ENCODE measurements at places on chromosomes 12 and 14.

- no peak for DNase-seq
Measured at GRCh38 chr12:127294651-127295210, 972.2 kb upstream of the TMEM132C start.

GRCh38 chr12:106304001-106304421 lies 1.5 kb downstream of the TCP11L2 start:
- no peak for DNase-seq

DNA sequence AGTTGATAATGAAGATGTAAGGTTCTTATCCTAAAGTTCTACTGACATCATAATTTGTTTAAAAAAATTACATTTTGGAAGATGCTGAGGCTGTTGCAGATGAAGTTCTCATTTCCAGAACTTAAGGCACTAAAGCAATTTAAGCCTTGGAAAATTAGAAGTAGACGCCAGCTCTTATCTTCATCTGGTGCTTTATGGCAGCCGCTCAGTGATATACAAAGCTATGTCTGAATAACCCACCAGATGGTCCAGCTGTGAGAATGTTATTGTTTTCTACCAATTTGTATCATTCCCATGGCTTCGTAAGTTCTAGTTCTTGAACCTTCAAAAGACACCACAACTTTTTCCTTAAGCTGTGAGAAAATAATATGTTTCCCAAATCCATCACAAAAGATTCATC lies 212.1 kb upstream of the ARID2 start:
- DNase-seq: no peak

- no peak for DNase-seq
Measured at GRCh38 chr12:8911606-8912268, 2.6 kb upstream of the PHC1 start.

- DNase-seq: no peak
Measured at GRCh38 chr12:23099604-23100003, 474.6 kb downstream of the ETNK1 start.

- no peak for DNase-seq
Measured at GRCh38 chr12:2154050-2154449, 101.3 kb downstream of the CACNA1C start.

GRCh38 chr14:104087505-104087904 lies 2.0 kb downstream of the ASPG start:
- DNase-seq: no peak

GRCh38 chr12:34390846-34391700 lies 368.8 kb downstream of the ALG10 start:
- no peak for DNase-seq

GRCh38 chr12:42588524-42589464 lies 752 bp downstream of the PRICKLE1 start:
- no peak for DNase-seq

DNA sequence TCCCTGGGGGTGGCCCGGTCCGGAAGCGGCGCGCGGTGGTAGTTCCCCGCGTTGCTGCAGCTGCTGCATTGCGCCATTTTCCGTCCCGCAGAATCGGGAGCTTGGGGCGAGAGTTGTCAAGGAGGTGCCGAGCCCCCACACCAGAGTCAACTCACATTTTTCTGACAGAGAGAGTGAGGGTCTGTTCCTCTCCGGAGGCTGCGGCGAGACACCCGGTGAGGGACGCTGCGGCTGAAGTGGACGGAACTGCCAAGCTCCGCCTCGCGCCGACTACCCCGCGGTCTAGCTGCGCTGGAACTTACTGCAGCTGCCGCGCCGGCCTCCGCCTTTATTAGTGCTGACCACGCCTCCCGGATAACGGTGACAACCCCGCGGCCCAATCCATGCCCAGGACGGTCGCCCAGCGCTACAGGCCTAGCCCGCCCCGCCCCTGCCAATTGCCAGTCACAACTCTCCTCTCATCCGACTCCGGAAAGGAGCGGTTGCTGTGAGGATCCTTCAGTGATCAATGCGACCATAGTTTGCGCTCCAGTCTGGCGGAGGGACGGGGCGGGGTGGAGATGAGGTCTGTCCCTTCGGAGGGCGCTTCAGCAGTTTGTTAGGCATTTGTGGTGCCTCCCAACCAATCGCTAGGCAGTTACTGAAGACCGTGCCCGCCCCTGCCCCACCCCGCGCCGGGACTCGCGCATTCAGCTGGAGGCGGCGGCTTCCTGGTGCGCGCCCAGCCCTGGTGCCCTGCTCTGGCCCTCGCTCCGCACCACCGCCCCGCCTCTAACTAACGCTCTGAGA lies at the start of gene VAMP1:
TSS of gene VAMP1 (minus strand) at position 303 of the 789 bp plus-strand sequence. CDS start at position 157, 146 bp downstream.
- peak; percentile 96 for DNase-seq

DNA sequence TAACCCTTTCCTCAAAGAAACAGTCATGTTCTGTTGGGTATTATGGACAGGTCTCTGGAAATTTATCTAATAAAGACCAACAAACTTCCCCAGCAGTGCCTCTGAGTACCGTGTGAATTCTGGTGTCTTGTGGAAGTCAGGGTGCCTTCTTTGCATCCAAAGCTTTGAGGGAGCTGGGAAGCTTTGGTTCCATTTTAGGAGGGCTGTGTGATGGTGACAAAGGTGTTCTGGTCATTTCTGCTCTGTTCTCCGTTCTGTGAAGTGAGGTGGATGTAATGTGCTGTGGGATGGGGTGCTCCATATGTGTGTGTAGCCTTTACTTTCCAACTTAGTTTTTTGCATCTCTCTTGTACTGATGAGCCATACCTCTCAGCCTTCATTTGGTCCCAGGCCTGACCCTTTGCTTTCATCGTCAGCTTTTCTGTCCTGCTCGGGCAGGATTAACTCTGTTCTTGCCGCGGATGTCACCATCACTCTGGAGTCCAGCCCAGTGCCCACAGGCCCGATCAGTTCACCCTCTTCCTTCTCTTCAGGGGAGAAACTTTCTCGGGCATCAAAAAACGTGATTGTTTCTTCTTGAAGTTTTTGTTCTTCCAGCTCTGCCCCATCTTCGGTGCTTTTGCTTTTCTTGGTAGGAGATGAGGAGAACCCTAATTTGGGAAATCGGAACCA lies 13.2 kb downstream of the PLD4 start:
- DNase-seq: no peak

GRCh38 chr14:58055497-58056010 lies 96.5 kb downstream of the ARMH4 start:
- no peak for DNase-seq

GRCh38 chr12:88579161-88579517 lies 1.1 kb downstream of the KITLG start:
- peak; percentile 35 for DNase-seq

DNA sequence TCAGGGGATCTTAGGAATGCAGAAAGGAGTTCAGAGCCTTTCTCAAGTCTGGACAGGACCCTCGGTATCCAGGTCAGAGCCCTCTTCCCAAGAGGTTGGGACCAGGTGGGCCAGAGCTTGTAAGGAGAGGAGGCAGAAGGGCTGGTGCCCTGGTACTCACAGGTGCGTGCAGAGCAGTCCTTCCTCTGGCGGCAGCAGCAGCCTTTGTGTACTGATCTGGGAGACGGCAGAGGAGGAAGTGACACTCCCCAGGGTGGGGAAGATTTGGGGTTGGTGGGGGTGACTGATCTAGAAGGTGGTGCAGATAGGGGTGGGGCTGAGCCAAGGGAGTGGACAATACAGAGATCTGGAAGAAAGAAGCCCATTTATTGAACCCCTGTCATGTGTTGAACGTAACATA lies at the start of gene ITGB7:
TSS of gene ITGB7 (minus strand) at position 210 of the 400 bp plus-strand sequence. CDS start 6,808 bp downstream, outside the sequence.
- DNase-seq: no peak

- no peak for DNase-seq
Measured at GRCh38 chr12:52212701-52213563, 20.1 kb upstream of the KRT7 start.

GRCh38 chr12:1309613-1310012 lies 284.8 kb downstream of the FBXL14 start:
- no peak for DNase-seq

- no peak for DNase-seq
Measured at GRCh38 chr14:58697266-58697929, 59.6 kb downstream of the DACT1 start.

DNA sequence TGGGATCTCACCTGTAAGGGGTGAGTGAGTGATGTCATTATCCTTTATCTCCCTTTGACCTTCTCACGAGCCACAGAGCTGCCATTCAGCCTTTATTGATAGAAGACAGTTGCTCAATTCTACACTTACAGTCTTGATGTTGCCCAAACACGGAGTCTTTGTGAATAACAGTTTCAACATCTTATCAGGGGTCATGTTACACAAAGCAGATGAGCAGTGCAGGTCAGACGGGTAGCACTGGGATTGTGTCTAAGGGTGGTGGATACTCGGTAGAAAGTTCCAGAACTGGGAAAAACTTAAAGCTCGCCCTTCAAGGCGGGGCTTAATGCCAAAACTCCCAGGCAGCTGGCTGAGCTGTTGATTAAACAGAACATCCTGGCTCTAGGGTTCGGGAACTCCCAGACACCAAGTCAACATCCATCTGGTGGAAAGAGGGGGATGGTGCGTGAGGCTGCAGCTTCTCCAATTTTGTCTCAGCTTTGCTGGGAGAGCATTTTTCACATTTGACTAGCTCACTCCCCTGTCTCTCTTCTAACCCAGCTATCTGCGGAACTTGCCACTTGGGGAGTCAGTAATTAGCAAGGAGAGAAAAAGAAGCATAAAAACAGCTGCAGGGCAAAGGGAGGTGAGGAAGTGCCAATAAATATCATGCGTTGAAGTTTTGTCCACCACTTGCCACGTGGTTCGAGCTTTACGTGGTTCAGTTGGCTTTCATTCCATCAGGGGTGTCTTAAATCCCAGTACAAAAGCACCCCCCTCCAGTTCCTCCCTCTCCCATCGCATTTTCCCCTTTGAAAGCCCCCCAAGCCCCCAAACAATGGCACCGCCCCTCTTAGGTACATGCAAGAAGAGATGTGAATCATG lies 31.0 kb downstream of the FOXN4 start:
- DNase-seq: peak; percentile 18

- DNase-seq: no peak
Measured at GRCh38 chr12:25052196-25052913, 103.5 kb upstream of the BCAT1 start.

GRCh38 chr12:48542300-48542928 lies 17.0 kb downstream of the OR8S1 start:
- peak; percentile 34 for DNase-seq

DNA sequence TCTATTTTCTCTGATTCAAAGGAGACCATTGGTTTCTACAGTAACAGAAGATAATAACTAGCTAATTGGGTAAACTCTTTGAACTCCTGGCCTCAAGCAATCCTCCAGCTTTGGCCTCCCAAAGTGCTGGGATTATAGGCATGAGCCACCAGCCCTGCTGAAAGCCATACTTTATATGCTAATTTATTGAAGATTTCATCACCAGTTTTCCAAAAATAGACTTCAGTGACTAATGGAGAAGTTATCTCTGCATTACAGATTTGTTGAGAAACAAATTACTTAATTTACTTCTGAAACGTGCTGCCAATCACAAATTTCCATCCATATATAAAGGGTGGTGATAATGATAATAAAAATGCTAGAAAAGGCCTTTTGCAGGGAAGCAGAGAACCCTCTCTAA lies 1758.1 kb upstream of the SEL1L start:
- no peak for DNase-seq

GRCh38 chr12:65832217-65832616 lies 7.9 kb downstream of the HMGA2 start:
- no peak for DNase-seq

- no peak for DNase-seq
Measured at GRCh38 chr14:61536661-61537562, 158.4 kb upstream of the HIF1A start.

GRCh38 chr14:104115131-104115600 lies 23.2 kb upstream of the KIF26A start:
- no peak for DNase-seq

- DNase-seq: no peak
Measured at GRCh38 chr12:7915661-7916403, 20.2 kb downstream of the SLC2A3 start.

DNA sequence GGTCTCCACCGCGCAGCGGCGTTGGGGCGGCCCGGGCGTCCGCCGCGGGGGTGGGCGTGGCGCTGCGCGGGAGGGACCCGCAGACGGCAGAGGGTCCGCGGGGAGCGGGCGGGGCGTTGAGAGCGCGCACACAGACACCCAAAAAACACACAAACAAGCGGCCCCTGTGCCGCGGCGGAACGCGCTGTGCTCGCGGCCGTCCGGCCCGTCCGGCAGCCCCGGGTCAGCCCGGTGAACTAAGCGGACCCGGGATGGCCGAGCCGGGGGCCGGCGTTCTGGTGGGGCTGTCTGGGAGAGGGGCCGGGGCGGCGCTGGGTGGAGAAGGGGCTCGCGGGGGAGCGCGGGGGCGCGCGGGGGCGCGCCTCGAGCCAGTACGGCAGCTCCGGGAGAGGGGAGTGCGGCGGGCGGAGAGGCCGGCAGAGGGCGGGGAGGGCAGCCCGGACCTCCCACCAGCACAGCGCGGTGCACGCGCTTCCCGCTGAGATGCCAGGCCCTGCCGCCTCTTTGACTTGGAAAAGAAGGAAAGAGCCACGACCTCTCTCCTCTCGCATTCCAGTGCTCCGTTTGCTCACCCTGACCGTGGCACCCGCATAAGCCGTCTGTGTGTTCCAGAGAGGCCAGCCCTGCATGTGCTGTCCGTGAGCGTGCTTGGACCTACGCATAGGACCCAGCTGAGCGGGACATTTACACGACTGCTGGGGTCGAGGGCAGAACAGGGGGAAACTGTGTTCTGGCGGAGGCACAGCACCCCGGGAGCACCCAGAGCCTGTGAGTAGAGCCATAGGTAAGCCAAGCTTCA lies 10.3 kb downstream of the SLC6A12 start:
- DNase-seq: no peak

DNA sequence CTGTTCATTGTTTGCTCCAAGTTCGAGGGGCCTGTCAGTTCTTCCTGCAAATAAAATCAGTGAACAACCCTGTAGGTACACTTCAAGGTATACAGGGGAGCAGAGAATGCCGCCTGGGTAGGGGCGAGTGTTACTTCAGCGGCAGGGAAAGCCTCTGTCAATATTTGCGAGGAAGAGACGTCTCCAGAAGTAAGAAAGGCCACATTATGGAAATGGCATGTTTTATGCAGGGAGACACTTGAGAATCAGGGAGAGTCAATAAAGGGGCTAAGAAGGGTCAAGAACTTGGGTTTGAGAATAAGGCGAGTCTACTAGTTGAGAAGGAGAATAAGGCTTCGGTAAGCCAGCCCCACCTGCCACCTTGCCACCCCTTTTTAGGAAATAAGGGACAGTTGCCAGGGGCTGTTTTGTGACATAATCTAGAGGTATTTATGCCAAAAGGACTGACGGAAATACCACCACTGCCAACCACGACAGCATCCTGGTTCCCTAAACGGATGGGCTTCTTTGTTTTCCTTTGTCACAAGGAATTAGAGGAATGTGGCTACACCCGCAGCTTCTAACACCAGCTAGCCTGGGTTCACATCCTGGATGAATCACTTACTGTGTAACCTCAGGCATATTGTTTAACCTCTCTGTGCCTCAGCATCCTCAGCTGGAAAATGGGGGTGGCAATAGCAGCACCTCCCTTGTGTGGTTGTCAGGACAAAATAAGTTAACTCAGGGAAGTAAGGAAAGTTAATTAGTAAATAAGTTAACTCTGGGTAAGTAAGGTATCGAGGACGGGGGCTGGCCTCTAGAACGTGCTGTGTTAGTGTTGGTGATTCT lies 67.7 kb downstream of the EID3 start:
- DNase-seq: peak; percentile 56
